ENCODE measurements at places on chromosomes 4 and X. TPM values are rescaled to one million over a fixed set of nuclear protein-coding genes. Genes with fewer than 3 reads are reported as not detected.

The G3BP2 gene
- 184 TPM for total RNA-seq

The RPGR gene
- total RNA-seq = 34.3 TPM

The ETDB gene
- not detected for total RNA-seq

The REPS2 gene
- total RNA-seq = 1.1 TPM

The DDX53 gene
- not detected for total RNA-seq

The TEX11 gene
- total RNA-seq = not detected

The XIAP gene
- total RNA-seq = 25.1 TPM

The PCDH7 gene
- total RNA-seq = under 0.01 TPM

Data from bladder microvascular endothelial cell (primary cell).